ENCODE measurements at places on chromosomes 16 and 17.

DNA sequence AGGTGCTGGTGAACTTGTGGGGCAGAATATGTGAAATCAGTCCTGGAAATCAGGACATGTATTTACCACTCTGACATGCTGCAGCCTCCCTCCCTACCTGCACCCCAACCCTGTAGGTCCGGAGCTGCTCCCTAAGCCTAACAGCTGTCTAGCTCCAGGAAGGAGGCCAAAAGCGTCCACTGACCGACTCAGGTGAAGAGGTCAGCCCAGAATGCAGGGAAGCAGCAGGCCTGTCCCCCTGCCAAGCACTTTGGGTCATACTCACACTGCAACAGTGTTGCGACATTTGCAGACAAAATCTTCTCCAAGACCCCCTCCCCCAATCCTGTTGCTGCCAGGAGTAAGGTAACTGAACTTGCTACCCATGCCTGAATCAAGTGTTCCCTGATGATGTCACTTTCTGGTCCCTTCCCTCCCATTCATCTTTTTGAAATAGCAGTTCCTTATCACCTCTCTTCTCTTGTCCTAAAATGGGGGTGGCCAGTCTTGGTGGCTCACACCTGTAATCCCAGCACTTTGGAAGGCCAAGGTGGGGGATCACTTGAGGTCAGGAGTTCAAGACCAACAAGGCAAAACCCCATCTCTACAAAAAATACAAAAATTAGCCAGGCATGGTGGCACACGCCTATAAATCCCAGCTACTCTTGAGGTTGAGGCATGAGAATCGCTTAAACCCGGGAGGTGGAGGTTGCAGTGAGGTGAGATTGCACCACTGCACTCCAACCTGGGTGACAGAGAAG is 1.3 kb upstream of the ACLY start:
- DNase-seq = no peak

DNA sequence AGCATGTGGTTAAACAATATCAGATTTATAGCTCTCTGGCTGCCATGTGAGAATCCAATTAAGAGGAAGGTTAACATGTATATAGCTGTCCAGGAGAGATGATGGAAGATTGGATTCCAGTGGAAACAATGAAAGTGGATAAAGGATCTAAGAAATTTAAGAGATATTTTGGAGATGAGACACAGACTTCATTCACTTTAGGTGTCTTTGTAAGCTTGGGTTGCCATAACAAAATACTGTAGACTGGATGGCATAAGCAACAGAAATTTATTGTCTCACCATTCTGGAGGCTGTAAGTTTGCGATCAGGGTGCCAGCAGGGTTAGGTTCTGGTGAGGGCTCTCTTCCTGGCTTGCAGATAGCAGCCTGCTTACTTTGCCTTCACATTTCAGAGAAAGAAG is 155.9 kb upstream of the MYOCD start:
- DNase-seq = no peak

- no peak for DNase-seq
Observed at GRCh38 chr16:84606081-84606875, 11.6 kb downstream of the COTL1 start.

DNA sequence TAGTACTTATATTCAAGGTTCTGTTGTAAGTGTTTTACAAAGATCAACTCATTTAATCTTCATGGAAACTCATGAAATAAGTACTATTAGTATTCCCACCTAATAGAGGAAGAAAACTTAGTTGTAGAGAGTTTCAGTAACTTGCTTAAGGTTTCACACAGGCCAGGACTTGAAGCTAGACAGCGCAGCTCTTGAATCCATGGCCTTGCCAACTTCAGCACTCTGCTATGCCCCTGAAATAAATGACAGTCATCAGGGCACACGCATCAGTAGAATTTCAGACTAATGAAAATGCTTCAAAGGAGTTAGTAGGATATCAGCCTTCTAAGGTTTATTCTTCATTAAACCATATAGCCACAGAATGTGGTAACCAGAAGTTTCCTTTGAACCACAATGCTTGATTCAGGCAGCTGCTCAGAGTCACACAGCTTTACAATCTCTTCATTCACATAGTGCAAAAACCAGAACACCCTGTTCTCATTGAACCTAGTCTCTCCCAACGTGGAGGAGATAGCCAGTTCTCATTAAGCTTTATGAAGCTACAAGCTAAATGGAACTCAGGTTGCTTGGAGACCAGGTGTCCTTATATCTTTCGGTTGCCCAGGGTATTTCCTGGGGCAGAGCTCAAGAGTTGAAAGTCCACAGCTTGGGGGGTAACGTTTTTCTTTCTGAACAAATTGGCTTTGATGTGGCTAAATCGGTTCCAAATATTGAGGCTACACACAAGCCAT is 39.7 kb downstream of the KCNJ2 start:
- DNase-seq = no peak

GRCh38 chr16:79717333-79718137 is 117.0 kb upstream of the MAF start:
- no peak for DNase-seq

- DNase-seq = no peak
Observed at GRCh38 chr16:16045879-16046278, 96.5 kb downstream of the ABCC1 start.

DNA sequence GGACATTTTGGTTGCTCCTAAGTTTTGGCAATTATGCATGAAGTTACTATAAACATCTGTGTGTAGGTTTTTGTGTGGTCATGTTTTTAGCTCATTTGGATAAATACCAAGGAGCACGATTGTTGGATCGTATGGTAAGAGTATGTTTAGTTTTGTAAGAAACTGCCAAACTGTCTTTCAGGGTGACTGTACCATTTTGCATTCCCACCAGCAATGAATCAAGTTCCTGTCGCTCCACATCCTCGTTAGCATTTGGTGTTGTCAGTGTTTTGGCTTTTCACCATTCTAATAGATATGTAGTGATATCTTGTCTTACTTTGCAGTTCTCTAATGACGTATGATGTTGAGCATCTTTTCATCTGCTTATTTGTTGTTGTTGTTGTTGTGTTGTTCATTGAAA is 20.2 kb downstream of the TENT4B start:
- DNase-seq = no peak

DNA sequence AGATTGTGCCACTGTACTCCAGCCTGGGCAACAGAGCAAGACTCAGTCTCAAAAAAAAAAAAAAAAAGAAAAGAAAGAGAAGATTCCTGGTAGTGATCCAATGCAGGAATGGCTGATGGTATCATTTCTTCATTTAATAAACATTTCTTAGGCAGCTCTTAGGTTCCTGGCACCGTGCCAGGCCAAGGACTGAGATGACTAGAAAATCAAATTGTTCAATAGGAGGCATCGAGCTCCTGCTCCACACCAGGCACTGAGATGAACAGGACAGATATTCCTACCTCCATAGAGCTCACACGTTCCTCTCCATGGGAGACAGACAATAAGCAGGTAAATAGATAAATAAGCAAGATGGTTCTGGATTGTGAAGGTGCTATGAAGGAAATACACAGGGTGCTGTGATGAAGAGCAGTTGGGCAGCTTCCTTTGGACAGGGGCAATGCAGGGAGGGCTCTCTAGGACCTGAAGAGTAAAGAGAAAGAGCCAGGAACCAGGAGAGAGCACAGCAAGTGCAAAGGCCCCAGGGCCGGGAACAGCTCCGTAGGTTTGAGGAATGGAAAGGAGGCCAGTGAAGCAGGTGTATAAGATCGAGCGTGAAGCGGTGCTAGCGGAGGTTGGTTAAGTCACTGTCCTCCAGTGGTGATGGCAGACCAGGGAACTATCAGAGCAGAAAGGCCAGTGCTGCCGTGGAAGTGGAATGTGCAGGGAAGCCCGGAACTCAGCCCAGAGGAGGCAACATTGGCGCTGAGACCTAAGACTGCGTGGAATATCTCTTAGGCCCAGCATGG is 26.5 kb upstream of the CRHR1 start:
- DNase-seq = no peak

DNA sequence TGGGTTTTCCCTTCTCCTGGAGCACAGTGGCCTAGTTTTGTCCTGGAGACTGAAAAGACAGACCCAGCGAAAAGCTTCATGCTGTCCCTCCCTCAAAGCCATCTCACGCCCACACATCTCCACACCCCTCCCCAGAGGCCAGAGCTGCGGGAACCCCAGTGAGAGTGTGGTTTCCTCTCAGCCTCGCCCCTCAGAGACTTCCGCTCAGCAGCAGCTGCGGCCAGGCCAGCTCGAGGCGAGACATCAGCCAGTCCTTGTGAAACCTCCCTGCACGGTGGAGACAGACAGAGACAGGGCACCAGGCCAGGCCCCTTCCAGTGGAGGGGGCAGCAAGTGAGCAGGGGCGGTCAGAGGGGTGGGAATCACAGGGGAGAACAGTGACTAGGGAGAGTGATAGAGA is 77.0 kb upstream of the TNRC6C start:
- DNase-seq = no peak

- no peak for DNase-seq
Observed at GRCh38 chr16:83714286-83714685, 93.5 kb upstream of the HSBP1 start.

DNA sequence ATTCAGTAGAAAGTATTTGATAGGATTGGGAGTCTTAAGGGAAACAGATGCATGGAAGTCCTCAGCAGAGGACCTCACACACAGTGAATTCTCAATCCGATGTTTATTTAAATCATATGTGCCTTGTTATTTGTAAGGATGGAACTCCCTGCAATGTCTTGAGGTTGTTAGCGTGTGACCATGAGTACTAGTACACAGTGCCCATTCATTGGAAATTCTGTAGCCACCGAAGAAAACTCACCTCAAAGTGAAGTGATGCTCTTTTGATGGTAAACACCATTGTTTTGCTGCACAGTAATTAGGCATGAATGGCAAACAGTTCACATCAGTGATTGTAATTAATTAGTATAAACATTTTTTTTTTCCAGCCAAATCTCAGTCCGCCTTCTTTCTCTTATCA is 173.6 kb downstream of the MSI2 start:
- DNase-seq = no peak

DNA sequence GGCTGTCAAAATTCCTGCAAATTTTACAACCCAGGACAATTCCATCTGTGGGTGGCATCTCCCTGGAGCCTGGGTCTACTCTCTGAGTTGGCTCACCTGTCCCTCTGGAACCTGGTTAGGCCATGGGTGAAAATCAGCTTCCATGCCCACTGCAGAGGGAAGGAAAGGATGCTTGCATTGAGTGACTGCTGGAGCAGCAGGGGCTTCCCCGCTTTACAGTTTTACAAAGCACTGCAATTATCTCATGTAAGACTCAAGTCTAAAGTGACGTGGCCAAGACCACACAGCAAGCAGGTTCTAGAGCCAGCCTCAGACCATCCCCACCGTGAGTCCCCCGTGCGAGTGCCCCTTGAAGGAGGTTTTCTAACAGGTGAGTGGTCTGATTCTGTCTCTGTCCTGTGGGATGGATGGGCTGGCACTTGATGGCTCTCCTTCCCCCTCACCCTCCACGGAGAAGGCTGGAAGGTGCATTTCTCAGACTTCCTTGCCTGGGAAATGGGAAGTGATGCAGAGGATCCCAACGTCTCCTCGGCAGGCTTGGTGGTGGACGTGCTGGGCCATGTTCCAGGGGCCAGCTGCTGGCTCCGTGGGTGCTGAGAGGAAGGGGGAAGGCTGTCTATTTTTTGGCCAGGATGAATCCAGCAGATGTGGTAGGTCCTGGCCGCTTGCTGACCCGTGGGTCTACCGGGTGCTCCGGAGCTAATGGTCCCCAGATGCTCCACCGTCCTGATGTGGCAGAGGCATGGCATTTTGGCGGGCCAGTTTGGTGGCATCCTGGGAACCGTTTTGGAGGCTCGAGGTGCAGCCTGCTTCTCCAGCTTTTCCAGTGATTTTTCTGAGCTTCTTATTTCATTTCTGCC is 26.3 kb upstream of the CBX4 start:
- DNase-seq = no peak

DNA sequence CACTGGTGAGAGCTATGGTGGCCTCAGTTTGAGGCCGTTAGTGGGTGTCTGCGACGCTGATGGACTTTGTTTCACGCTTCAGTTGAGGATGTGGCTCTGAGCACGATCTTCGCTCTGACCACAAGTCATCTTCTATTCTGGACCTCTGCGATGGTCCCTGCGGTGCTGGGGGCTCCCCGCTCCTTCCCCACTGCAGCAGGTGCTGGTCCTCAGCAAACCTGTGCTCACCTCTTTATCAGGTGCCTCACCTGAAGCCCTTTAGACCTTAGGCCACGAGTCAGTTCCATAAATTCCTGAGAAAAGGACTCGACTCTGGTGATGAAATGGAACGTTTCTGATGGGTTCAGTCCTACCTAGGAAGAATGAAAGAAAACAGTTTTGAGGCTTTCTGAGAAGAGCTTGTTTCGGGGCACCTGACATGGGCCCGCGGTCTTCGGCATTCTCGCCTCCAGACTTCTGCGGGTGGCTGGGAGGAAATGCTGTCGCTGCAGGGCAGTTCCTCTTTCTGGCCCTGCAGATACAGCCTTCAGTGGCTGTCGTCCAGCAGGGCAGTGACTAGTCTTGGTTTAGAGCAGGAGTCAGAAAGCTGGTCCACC is 4.7 kb downstream of the KCTD5 start:
- DNase-seq = no peak

DNA sequence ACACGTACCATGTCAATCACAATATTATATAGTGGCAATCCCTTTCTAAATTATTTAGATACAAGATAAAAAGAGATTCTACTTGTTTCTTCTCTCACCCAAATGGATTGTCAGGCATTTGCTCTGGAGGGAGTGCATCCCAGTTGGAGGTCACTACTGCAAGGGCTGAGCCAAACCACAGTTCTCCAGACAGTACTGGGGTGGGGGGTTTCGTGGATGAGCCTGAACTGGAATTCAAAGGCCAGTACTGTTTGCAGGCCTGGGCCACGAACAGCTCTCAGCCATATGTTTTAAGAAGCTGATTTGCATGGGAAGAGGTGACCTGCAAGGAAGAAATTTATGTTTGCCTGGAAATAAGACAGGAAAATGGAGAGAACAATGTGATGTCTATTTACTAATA is 314.9 kb downstream of the PMP22 start:
- DNase-seq = no peak

GRCh38 chr17:51372345-51373004 is 112.1 kb downstream of the UTP18 start:
- no peak for DNase-seq

DNA sequence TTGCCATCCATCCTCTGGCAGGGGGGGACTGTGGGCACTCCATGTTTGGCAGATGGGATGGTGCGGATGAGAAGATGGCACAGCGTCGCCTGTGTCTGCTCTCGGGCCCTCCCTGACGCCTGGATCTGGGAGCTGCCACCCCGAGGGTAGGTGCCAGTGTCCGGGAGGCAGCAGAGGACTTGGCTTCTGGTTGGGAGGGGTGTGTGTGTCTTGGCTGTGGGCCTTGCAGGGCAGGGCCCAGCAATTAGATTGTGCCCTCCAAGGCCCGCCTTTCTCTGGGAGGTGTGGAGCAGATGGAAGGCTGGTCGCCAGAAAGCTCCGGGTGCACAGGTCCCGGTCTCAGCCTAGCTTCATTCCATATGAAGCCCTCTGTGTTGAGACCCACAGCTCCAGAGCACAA is 1.4 kb downstream of the RAP1GAP2 start:
- peak; percentile 46 for DNase-seq

DNA sequence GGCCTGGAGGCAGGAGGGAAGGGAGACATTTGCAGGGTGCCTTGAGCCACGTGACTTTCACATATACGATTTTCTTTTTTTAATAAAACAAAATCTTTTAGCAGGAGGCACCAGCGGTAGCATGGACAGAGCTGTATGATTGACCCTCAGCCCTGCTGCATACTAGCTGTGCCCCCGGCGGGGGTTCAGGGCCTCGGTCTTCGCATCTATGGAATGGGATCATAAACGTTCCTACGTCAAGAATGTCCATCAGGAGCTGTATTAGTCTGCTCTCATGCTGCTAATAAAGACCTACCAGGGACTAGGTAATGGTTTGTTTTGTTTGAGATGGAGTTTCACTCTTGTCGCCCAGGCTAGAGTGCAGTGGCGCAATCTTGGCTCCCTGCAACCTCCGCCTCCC is 27.2 kb downstream of the SLC38A8 start:
- DNase-seq = no peak

Data from NCI-H1694 (cell line).